ENCODE measurements at places on chromosomes 1 and 21.
A peak's percentile ranks its signal among the peaks of the same experiment; 100 is the strongest.

- DNase-seq: no peak
Measured at GRCh38 chr1:241579434-241579833, 47.3 kb downstream of the KMO start.

- DNase-seq: no peak
Measured at GRCh38 chr1:223460566-223461189, 67.5 kb downstream of the CCDC185 start.

DNA sequence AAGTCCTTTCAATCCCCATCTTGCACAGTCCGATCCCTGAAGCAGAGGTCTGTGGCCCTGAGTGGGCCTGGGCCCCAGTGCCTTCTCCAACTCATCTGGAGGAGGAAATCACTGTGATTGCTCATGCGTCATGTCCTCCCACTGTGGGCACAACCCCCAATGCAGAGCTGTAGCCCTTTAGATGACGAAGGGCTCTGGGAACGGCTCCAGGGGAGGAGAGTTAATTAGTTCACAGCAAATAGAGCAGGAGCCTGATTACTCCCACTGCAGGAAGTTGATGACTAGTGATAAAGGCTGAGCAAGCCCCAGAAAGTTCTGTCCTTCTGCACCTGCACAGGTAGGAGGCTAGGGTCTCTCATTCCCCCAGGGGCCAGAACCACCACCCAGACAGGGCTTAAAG lies 111.5 kb downstream of the CCDC185 start:
- DNase-seq: no peak

DNA sequence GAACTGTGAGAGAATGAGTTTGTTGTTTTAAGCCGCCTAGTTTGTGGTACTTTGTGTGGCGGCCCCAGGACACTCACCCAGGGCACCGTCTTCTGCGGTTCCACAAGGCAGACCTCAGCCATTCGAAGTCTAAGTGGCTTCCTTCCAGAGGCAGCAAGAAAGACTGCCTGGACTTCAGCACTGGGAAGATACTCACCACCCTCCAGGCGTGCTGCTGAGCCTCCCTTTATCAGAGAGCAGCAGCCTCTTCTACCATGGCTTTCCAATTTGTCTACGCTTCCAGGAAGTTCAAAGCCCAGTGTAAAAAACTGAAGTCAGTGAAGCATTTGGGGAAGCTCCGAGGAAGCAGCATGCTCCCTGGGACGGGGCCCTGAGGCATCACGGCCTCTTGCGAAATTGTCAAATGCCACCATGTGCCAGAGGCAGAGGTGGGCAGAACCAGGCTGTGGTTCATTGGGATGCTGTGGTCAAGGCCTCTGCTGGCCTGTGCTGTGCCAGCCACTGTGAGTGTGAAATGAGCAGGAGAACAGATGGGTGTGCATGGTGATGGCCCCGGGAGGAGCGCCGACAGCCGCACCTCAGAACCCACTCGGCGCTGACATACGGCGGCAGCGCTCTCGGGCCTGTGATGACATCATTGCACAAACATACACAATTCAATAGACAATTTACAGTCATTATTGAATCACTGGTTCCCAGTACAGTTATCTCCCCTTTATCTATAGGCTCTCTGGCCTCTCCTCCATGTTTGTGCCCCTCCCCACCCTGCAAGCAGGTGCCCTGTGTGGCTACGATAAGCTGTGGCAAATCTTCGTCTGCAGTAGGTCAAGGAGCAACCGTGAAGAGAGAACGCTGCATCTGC lies 110.4 kb downstream of the PDE9A start:
- no peak for DNase-seq

GRCh38 chr1:208127792-208128529 lies 116.2 kb downstream of the PLXNA2 start:
- DNase-seq: no peak

- no peak for DNase-seq
Measured at GRCh38 chr1:172977296-172978017, 73.3 kb downstream of the TNFSF18 start.

DNA sequence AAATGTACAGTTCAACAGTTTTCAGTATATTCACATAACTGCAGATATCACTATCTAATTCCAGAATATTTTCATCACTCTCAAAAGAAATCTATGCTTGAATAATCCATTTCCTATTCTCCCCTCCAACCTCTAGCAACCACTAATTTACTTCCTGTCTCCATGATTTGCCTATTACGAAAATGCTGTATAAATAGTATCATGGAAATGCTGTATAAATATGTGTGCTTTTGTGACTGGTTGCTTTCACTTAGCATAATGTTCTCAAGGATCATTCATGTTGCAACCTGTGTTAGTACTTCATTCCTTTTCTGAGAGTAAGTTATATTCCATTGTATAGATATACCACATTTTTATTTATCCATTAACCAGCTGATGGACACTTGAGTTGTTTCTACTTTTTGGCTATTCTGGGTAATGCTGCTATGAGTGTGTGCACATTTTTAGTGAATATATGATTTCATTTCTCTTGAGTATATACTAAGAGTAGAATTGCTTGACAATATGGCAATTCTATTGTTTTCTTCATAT lies 115.6 kb downstream of the TNFSF18 start:
- no peak for DNase-seq

DNA sequence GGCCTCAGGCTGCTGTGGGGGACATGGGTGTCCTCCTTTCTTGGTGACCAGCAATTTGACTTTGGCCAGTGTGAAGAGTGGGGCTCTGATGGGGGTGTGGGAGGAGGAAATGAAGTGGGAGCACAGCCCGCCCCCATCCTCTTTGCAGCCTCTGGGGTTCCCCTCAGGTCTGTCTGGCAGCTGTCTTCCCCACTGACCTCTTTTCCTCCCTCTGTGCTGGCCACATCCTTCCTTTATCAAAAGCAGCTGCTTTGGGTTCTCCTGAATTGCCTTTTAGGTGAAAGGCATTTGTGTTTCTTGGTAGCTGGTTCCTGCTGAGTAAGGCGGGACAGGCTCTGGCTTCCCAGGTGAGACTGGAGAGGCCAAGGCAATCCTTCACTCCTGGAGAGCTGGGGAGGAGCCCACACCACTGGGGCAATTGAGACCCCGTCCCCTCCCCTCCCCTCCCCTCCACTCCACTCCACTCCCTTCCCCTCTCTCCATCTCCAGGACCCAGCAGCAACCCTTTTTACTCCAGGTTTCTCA lies 24.9 kb downstream of the PCAT6 start:
- no peak for DNase-seq

GRCh38 chr1:226908913-226909312 lies 31.2 kb upstream of the COQ8A start:
- DNase-seq: no peak

DNA sequence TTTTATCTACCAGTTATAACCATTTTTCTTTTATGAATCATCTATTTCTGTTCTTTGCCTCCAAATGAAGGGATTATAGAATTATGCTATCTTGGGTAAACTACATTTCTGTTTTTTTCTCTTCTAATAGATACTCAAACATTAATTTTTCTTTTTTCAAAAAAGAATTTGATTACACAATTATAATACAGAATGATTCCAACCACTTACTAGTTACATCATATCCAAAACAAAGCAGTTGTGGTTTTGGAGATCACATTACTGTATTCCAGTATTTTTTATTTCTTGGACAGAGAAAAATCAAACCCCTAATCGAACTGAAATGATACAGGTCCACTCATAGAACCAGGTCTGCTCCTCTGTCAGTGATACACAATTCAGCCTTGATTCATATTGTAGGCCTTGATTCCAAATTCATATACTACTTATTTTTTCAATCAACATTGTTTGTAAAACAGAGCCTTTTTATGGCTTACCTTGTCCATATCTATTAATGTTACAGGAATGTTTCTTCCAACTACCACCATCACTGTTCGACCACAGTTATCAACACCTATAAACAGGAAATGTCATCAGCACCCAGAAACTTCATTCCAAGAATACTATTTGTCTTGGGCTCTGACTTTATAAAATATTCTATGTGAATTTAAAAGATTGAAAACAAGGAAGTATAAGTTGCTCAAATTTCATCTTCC lies 43.2 kb downstream of the GDAP2 start:
- DNase-seq: no peak

DNA sequence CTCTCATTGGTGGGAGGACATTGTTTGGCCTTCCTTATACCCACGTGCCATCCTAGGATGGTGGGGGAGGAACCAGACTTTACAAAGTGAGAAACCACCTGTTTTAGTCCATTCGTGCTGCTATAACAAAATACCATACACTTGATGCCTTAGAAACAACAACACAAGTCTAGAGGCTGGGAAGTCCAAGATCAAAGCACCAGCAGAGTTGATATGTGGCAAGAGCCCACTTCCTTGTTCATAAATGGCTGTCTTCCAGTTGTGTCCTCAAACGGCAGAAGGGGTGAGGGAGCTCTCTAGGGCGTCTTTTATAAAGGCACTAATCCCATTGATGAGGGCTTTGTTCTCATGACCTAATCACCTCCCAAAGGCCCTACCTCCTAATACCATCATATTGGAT lies 31.1 kb downstream of the CAPN8 start:
- DNase-seq: no peak

- DNase-seq: peak; percentile 78
Measured at GRCh38 chr21:14737922-14738321, 191.8 kb upstream of the SAMSN1 start.

DNA sequence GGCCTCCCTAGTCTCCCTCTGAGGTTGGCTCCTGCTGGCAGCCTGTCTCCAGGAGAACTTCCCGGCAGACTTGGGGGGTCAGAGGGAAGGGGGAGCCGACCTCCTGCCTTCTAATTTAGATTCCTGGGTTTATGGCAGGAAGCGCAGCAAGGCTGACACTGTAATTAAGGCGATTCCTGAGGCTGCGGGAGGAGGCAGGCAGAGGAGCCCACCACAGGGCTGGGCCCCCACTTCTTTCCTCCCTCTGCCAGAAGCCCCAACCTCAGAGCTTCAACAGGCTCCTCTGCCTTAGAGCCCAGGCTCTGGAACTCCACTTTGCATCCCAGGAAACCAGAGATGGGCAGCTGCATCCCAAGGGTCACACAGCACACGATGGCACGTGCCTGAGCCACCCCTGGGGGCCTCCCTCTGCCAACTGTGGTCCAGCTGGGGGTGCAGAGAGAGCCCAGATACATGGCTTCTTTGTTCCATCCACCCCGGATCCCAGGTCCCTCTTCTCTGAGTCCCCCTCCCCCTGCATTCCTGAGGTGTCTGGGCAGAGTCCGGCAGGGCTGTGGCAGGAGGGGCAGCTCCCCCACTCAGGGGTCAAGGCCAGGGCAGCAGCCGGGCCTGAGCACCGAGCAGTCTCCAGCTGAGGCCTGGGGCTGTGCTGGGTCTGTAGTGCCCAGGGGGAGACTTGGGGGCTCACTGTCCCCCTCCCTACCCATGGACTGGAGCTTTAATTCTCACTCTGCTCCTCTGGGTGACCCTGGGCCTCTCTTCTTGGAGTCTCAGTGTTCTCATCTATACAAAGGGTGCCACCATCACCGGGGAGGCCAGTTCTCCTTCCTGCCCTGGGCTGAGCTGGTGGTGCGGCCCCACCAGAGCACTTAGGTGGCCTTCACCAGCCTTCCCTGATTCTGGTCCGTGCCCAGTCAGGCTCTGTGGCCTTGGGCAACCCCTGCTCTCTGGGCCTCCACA lies 39.4 kb upstream of the FAM131C start:
- DNase-seq: no peak

DNA sequence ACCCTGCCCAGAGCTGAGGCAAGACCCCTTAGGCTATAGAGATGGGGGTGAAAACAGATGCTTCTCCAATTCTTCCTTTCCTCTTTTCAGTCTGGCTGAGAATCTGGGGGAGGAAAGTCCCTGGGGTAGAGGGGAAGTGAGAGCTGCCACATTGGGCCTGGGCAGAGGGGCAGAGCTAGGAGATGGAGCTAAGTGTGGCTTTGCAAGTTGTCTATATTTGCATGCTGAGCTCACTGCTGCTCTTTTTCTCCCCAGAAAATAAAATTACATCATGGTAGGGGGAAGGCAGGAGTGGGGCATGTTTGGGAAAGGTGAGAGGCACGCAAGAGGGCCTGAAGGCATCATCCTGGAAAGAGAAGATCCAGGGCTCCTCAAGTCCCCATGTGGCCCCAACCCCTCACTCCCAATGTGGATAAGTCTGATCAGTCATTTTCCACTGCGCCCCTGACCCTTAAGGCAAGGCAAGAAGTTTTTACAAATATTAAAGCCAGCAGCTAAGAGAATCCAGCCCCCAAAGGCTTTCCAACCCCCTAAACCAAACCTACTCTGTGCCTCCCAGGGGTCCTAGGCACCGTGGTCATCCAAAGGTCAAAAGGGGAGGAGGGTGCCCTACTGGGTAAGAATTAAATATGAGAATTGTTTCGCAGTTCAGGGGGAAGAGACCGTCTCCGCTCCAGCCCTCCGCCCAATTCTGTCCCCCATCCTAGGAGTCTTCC lies 500 bp upstream of the PEA15 start:
- no peak for DNase-seq

DNA sequence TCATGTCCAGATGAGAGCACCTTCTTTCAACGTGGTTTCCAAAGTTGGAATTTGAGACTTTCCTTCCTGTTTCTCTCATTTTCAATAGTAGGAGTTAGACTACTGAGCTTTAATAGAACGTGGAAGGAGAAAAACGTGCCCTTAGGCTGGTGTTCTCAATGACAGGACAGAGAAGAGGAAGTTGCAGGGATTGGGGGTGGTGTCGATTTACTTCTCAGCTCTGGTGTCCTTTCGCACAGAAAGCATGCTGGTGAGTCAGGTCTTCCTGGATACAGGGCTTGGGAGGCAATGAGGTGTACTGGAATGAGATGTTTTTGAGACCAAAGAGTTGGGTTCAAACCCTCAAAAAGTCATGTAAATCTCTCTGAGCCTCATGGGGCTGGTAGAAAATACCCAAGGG lies 67.1 kb downstream of the HIVEP3 start:
- no peak for DNase-seq

DNA sequence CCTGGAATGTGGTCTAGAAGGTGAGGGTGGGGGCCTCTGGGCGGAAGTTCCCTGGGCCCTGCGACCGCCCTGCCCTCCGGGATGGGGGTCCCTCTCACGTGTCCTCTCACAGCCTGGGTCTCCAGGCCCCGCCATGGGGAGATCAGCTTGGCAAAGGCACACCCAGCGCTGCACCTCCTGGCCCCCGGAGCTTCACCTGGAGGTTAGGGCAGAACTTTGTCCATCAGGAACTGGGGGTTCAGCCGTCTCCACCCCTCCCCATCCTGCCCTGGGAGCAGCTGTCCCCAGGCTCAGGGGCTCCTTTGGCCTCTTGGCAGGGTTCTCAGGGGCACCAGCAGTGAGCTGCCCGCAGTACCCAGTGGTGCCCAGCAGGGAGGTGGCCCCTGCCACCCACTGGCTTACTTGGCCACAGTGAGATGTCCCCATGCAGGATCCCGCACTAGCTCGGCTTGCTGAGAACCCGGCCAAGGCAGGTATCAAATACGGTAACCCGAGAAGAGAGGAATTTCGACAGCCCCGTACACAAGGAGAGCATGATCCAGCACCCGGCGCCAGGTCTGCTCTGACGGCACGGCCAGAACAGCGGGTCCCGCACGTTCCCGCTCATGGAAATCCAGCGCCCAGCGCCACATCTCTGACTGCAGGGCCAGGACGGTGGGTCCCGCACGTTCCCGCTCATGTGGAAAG lies 36.7 kb downstream of the RRP1 start:
- no peak for DNase-seq

- DNase-seq: no peak
Measured at GRCh38 chr21:46515109-46515508, 56.4 kb downstream of the DIP2A start.
